A172 (cell line): ENCODE measurements at places on chromosomes 6 and 20. TPM values are rescaled to one million over a fixed set of nuclear protein-coding genes. Genes with fewer than 3 reads are reported as not detected.

- no peak for DNase-seq
Observed at GRCh38 chr6:109243863-109244825, 138.1 kb downstream of the CD164 start.

DNA sequence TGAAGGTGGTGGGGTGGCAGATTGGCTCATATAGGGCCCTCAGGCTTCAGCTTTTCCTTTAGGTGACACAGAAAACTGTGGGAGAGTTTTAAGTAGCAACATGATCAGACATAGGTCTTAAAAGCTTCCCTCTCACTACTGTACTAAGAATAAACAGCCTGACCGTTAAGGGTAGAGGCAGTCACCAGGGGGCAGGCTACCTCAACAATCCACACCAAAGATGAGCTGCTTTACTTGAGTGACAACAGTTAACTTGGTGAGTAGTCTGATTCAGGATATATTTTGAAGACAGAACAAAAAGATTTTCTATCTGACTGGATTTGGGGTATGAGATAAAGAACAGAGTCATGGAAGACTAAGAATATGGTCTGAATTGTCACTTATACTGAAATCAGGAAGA, 193.1 kb upstream of the SHLD1 start:
- peak; percentile 60 for DNase-seq

DNA sequence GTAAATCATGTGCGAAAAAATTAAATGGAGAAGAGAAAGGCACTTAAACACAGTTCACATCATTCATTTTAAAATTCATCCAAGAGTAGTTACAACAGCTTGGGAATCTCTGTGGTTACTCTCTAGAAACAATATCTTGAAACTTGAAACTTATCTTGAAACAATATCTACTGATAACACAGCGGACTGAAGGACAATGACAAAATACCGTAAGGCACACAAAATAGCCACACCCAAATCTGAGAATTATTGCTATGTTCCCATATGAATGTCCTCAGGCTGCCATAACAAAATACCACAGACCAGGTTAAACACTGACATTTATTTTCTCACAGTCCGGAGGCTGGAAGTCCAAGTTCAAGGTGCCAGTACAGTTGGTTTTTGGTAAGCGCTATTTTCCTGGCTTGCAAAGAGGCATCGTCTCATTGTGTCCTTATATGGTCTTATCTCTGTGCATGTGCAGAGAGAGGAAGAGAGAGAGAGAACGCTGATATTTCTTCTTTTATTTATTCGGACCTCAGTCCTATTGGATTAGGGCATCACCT, 122.5 kb upstream of the BTBD3 start:
- DNase-seq = peak; percentile 46

DNA sequence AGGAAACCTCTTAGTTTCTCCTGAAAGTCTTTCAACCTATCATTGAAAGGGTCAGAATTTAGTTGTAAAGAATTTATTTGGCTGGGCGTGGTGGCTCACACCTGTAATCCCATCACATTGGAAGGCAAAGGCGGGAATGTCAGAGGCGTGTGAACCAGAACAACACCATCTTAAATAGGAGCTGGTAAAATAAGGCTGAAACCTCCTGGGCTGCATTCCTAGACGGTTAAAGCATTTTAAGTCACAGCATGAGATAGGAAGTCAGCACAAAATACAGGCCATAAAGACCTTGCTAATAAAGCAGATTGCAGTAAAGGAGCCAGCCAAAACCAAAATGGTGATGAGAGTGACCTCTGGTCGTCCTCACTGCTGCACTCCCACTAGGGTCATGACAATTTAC, 29.6 kb downstream of the OR2B2 start:
- no peak for DNase-seq

DNA sequence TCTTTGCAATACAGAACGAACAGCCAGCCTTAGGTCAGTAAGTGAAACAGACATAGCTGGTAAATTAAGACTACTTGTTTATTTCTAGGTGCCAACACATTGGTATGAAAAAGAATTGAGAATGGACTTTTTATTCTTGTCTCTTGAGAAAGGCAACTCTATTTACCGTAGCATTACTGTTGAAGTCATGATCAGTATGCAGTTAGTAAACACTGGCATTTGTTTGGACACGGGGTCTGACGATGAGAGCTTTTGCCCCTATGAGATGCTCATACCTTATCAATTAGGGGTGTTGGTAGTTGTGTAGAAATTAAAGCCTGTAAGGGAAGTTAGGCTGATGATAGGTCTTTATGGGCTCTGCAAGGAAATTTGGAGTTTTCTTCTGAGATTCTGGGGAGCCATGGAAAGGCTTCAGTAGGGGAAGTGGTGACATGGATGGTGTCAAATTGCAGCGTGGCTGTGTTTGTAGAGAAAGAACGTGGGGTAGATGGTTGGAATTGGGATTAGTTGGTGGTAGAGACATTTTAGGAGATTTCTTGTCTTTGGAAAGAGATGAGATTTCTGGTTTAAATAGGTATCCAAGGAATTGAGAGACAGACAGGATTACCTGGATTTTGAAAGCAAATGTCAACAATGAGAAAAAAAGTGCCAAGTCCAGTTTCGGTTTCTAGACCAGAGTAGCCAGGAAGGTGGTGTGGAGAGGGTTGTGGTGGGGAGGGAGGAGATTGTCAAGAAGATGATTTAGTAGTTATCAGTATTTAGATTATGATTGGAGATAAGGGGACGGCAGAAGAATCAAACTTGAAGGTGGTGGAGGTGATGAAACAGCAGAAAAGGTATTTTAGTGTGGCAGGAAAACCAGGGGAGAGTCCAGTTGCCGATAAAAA, 116.6 kb downstream of the JARID2 start:
- DNase-seq = no peak

DNA sequence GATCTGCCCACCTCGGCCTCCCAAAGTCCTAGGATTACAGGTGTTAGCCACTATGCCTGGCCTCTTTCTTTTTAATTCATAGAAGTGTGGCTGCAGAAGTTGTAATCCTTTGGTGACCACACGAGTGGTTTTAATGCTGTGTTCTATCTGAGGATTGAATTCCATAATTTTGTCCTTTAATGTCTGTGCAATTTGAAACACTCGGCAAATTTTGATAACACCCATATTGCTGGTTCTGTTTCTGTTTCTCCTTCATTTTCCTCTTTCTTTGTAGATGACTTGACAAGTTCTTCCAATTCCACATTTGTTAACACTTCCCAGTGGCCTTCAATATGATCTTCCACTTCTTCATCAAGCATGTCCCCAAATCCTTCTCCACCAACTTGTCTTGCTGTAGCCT, 2.8 kb upstream of the CHMP4B start:
- DNase-seq = no peak

DNA sequence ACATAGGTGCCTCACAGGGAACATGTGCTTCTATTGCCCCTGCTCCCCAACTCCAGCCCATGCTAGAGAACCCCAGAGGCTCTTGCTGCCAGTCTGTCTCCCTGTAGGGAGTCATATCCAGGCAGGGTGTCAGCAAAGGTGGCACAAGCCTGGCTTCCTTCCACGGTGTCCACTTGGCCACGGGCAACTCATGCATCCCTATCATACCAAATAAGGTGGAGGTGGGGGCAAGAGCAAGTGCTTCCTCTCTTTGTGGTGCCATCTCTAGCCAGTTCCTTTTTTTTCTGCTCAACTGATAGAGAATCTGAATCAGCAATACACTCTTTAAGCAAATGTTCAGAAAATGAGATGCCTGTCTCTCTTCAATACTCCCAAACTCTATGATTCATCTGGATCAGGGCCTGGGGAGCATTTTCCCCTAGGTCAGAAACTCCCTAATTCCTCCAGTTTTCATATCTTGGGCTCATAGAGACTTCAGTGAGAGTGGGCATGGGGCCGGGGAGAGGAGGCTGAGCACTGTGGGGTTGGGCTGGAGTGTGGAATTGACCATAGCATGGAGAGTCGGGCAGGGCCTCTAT, 105.1 kb upstream of the GPR6 start:
- no peak for DNase-seq

Gene GRM1
- 0.10 TPM in 1 of 2 replicates, not detected in the other for total RNA-seq

Gene TRAPPC3L
- not detected in 2 replicates for total RNA-seq

Gene IP6K3
- 6.8 and 6.9 TPM in 2 replicates for total RNA-seq

Gene HLA-DRB5
- total RNA-seq = not detected in 2 replicates
